Metanephros (tissue), 2 donors: ENCODE measurements at places on chromosomes 1 and 21. TPM values are rescaled to one million over a fixed set of nuclear protein-coding genes. Genes with fewer than 3 reads are reported as not detected.

The INSRR gene
- total RNA-seq: 1.9 TPM

The SMIM1 gene
- 12.1 TPM for total RNA-seq

The SDC3 gene
- total RNA-seq: 24.3 TPM

The ACKR1 gene
- total RNA-seq: 1.6 TPM

The PLA2G2F gene
- 0.18 TPM for total RNA-seq

The SLAMF1 gene
- total RNA-seq: 0.64 TPM

The AQP10 gene
- 0.12 TPM for total RNA-seq

The NPPB gene
- total RNA-seq: not detected

The VTCN1 gene
- total RNA-seq: 17.2 TPM

The ACTA1 gene
- total RNA-seq: 980 TPM

The GBP4 gene
- total RNA-seq: 9.6 TPM

The HDGF gene
- total RNA-seq: 107 TPM

The NPL gene
- total RNA-seq: 11.4 TPM

The S100A5 gene
- total RNA-seq: 0.82 TPM

The TRPM2 gene
- total RNA-seq: 3.2 TPM

The OR6P1 gene
- not detected for total RNA-seq

The CENPL gene
- total RNA-seq: 9.8 TPM

The TNFRSF14 gene
- total RNA-seq: 45.6 TPM

The IQCC gene
- 5.1 TPM for total RNA-seq

The CLDN14 gene
- total RNA-seq: 5.5 TPM

The FTCD gene
- 23.6 TPM for total RNA-seq

The SON gene
- 240 TPM for total RNA-seq

The ENTREP3 gene
- 12.8 TPM for total RNA-seq

The LEFTY2 gene
- 0.58 TPM for total RNA-seq

The GRHL3 gene
- 2.5 TPM for total RNA-seq

The CFAP107 gene
- 0.12 TPM for total RNA-seq

The PRSS38 gene
- total RNA-seq: not detected

The TIAM1 gene
- 15.1 TPM for total RNA-seq

The KCND3 gene
- total RNA-seq: 1.3 TPM

The LCE2C gene
- not detected for total RNA-seq

The CTTNBP2NL gene
- total RNA-seq: 17.0 TPM

The CYP4X1 gene
- total RNA-seq: 7.4 TPM

The RNU1-3 gene
- 7,909 TPM for total RNA-seq

The WNT3A gene
- 0.06 TPM for total RNA-seq

The RAP1GAP gene
- 20.5 TPM for total RNA-seq
